ENCODE measurements at places on chromosomes 5 and 9. TPM values are rescaled to one million over a fixed set of nuclear protein-coding genes. Genes with fewer than 3 reads are reported as not detected.

AFAP1L1 gene
- total RNA-seq = 15.2 TPM

SLCO6A1 gene
- total RNA-seq = not detected

RHOBTB3 gene
- total RNA-seq = 95.2 TPM

MYOT gene
- not detected for total RNA-seq

PAPPA gene
- total RNA-seq = 1.2 TPM

GNA14 gene
- 0.15 TPM for total RNA-seq

BTNL3 gene
- not detected for total RNA-seq

CNTLN gene
- not detected for total RNA-seq

WDR31 gene
- total RNA-seq = 0.80 TPM

PCDHA2 gene
- not detected for total RNA-seq

SHROOM1 gene
- 13.5 TPM for total RNA-seq

SLC25A48 gene
- total RNA-seq = not detected

PTCD2 gene
- total RNA-seq = 13.0 TPM

MORN5 gene
- total RNA-seq = not detected

PPP1R2B gene
- 0.10 TPM for total RNA-seq
